Activated CD8-positive, alpha-beta memory T cell treated with anti-CD3 and anti-CD28 coated beads, Interleukin-2, amount 10 ng/mL, durations not matched to agents 7 days and 5 days (primary cell): ENCODE measurements at places on chromosomes 4 and X. TPM values are rescaled to one million over a fixed set of nuclear protein-coding genes. Genes with fewer than 3 reads are reported as not detected.

GRCh38 chr4:80091184-80091583 lies 18.2 kb upstream of the ANTXR2 start:
- no peak for DNase-seq

DNA sequence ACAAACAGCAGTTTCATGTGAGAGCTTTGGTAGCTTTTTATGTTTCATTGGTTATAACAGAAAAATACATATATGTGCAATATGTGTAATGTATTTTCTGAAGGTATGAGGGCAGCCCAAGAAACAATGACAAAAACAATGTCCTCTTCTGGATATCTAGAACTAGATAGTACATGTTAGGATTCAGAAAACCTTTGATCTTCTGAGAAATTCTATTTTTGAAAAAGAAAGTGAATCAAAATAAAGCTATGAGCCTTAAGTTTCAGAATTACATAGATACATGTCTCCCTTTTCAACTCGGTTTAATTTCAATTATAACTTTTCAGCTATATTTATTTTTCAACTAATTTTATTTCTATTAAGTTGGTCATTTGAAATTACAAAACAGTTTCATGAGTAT lies 131.9 kb downstream of the REELD1 start:
- no peak for DNase-seq

- peak; percentile 7 for DNase-seq
These were observed 70.7 kb downstream of the EVC start for GRCh38 chr4:5781691-5782090.

DNA sequence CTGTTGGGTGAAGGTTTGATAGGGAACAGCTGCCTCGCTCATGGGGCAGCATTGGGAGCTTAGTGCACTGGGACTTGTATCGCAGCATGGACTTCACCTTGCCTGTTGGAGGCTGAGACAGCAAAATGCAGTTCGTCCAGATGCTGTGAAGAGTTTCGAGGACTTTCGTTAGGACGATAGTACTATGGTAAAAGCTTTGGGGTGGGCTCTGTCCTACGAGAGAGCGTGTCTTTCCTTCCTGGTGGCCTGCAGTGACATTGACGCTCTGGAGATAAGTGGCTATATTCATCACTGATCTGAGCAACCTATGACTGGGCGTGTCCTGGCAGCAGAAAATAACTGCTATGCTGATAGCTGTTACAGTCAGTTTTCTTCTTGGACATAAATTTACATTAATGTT lies 44.8 kb downstream of the ARHGAP10 start:
- DNase-seq = no peak

DNA sequence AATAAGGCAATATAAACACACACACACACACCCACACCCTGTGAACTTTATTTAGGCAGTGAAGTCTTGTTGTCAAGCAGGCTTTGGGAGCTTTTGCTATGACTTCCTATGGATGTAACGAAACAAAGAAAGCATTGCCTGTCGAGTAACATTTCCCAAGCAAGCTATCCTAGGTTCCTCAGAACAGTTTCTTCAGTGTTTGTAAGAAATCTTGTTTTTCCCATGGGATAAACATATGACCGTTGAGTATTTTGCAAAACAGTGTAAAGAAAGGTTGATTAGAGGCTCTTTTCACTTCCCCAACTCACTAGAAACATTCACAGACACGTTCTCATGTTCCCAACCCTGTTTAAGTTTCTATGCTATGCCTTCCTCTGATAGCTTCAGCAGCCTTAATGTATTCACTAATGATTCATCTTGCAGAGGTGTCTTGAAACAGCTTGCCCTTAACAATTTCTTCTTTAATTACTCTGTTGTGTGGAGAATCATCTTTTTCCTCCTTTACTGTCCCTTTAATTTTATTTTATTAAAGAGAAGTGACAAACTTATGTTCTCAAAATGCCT lies 1947.1 kb upstream of the TENM3 start:
- no peak for DNase-seq

DNA sequence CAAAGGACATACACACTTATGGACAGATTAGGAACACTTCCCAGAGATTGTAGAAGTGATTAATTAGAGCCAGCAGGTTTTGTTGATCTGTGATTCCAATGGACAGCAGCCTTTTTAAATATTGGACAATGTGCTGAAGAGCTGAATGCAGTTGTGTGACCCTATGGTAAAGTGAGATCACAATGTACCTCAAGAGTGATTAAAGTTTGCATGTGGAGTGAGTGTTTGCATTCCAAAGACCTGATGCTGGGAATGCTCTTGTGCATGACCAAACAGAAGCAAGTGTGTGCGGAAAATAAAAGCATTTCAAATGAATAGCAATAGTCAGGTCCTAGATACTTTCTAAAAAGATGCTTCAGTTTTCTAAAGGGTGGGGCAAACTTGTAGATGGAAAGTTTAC lies 154.1 kb downstream of the BANK1 start:
- no peak for DNase-seq

GRCh38 chr4:118762730-118763477 lies 73.0 kb downstream of the SEC24D start:
- no peak for DNase-seq

GRCh38 chr4:13733817-13734216 lies 106.3 kb upstream of the BOD1L1 start:
- DNase-seq = no peak

- no peak for DNase-seq
These were observed 1123.9 kb upstream of the PCDH7 start for GRCh38 chr4:29596228-29596627.

DNA sequence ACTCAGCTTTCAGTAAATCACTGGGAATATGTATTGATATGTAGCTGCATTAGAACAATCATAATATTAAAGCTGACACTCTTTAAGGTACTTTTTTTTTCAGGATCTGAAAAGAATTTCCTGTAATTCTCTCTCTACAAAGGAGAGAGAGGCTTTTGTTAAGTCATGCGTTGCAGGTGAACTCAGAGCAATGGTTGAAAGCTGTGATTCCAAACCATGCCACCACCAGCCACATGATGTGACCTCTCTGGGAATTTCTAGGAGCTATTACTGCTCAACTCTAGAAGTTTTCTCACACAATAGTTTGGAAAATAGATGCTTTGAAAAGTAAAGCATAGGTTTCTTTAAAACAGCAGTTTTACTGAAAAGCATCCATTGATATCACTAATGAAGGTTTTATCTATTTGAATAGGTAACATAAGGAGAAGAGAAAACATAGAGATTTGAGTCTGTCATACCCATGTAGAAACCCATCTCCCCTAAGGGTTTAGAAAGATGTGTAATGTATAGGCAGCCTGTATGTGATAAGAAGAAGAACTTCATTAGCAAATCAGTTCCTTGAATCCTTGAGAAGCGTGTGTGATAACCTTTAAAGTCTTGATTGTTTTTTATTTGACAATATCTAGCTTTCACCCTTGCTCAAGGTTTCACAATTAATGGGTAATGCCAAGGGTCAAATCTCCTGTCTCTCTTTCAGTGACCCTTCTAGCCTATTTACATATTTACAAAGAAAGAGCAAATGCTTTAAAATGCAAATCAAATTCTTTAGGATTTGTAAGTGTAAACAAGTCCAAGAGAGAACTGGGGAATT lies 161.0 kb upstream of the ANKRD50 start:
- DNase-seq = no peak

DNA sequence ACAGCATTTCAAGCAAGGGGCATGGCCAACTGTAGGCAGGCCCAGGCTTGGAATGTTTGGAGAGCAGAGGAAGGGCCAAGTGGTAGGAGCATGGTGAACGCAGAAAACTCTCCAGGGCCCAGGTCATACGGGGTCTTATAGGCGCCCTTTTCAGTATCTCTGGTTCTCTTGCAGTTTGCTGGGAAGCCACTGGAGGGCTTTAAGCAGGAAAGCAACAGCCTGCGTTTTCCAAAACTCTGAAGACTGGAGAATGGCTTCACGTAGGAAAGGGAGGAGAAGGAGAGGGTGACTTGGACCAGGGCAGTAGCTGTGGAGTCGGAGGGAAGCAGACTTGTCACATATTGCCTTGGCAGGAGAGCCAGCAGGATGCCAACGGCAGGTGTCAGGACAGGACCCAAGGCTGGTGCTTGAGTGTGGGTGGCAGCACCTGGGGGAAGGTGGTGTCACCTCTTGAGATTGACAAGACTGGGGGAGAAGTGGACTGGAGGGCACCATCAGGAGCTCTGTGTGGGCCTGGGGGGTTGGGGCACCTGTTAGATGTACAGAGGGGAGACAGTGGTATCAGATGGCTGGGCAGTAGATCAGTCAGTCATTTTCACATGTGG lies 21.9 kb downstream of the TKTL1 start:
- no peak for DNase-seq

- peak; percentile 78 for DNase-seq
These were observed 34.0 kb upstream of the GRPEL1 start for GRCh38 chr4:7101692-7102515.

DNA sequence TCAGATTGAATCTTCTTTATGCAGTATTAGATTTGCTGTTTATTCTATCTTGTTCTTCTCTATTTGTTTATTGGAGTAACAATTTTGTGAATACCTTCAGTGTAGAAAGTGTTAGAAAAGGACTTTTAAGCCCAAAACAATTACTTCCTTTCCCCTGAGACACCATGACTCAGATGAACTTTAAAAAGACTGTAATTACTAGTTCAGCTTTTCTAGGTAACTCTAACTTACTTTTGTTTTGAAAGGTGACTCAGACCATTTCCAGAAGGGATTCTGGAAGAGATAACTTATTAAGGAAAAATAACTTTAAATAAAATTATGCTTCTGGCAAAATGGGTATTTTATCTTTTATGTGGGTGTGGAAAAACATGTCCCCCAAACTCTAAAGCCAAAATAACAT lies 561.5 kb upstream of the PCDH10 start:
- no peak for DNase-seq

DNA sequence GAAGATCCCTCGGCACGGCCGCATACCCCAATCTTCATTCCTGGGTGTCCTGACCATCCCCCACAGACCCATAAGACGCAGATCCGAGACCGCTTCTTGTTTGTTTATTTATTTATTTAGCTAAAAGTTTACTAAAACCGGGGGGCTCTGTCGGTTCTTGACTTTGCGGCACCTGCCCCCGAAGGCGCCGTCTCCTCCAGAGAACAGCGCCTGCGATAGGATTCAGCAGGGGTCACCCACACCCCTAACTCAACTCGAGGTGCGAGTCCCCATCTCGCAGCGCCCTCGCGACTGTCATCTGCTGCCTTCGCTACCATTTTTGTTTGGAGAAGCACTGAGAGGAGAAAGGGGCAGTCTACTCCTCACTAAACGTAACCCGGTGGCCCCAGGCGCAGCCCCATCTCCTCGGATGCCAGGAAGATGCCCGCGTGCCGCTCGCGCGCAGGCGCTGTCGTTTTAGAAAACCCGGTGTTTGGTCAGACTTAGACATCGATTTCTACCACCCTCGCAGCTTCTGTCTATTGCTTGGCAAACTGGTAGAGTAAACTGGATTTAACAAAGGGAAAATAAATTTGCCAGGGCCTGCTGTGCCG lies 18.9 kb upstream of the GPR101 start:
- DNase-seq = peak; percentile 41

The MTMR8 gene
- total RNA-seq = 4.5 TPM

The SORBS2 gene
- total RNA-seq = not detected

The APLN gene
- 0.14 TPM for total RNA-seq

The NLGN3 gene
- total RNA-seq = 1.3 TPM

The FGF5 gene
- not detected for total RNA-seq

The NUDT10 gene
- total RNA-seq = 0.91 TPM

The TLR6 gene
- 0.77 TPM for total RNA-seq

The SPANXN4 gene
- total RNA-seq = not detected

The SUPT20HL1 gene
- total RNA-seq = not detected
